ENCODE measurements at places on chromosomes 3 and 15. TPM values are rescaled to one million over a fixed set of nuclear protein-coding genes. Genes with fewer than 3 reads are reported as not detected.

DNA sequence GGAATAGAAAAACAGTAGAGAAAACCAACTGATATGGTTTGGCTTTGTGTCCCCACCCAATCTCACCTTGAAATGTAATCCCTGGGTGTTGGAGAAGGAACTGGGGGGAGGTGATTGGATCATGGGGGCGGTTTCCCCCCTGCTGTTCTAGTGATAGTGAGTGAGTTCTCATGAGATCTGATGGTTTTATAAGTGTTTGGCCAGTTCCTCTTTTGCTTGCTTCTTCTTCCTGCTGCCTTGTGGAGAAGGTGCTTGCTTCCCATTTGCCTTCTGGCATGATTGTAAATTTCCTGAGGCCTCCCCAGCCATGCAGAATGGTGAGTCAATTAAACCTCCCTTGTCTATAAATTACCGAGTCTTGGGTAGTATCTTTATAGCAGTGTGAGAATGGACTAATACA, 48.4 kb downstream of the EOMES start:
- H3K27me3 ChIP-seq, result no peaks in the 10 kb centered on the region
- no peaks in the 10 kb centered on the region for H3K36me3 ChIP-seq
- no peaks in the 10 kb centered on the region for H3K4me1 ChIP-seq
- H3K4me3 ChIP-seq, result no peak overlapping the region

DNA sequence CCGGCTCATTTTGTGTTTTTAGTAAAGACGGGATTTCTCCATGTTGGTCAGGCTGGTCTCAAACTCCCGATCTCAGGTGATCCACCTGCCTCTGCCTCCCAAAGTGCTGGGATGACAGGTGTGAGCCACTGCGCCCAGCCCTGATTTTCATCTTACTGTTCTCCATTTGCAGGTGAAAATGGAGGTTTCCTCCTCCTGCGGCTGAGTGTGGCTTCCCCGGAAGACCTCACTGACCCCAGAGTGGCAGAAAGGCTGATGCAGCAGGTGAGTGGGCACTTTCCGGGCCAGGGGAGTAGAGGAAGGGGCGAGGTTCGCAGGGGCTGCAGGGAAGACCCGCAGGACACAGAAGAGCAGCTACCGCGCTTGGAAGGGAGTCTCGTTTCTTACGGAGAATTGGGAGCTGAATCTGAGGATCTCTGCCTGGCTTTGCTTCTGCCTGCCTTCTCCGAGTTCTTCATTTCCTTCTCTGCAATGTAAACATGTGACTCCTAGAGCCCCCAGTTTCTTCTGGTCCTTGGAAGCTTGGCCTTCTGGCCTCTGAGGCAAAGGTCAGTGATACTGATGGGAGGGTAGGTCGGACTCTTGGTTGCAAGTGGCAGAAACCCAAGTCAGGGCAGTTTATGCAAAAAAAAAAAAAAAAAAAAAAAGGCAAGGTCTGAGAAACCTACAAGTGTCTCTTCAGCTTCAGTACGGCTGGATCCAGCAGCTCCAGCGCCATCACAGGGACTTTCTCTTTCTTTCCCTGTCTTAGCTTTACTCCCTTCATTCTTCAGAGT, 8.9 kb downstream of the MUC20 start:
- H3K27ac ChIP-seq, result no peak overlapping the region
- no peak overlapping the region for H3K4me3 ChIP-seq
- H3K4me1 ChIP-seq, result no peaks in the 10 kb centered on the region
- no peaks in the 10 kb centered on the region for H3K36me3 ChIP-seq
- DNase-seq, result no peak

PRSS50 gene
- 1.1 TPM for polyA plus RNA-seq

DNA sequence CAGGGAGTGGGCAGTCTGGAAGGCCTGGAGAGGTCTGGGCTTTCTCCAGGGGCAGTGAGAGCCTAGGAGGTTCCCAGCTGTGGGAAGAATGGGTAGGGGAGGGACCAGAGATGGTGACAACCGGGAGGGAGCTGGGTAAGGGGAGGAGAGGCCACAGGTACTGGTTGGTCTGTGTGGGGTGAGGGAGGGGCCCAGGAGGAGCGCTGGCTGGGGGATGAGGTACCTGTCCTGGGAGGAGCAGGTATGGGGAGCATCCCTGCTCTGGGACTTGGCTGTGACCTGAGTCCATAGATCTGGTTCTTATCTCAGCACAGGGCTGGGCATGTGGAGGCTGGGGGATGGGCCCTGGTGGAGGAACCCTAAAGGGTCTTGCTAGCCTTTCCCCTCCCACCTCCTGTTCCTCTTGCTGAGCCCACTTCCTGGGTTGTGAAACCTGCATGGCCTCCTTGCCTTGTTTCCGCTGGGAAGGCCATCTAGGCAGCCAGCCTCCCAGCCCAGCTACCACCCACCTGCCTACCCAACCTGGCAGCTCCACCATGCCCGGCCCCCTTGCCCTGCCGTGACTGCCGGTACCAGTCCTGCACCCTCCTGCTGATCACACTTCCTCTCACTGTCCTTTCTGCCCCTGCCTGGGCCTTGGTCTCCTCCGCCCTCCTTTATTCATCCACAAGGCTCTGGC, 11.0 kb downstream of the PRKCD start:
- H3K4me1 ChIP-seq, result peaks cover 3% of the 10 kb centered on the region
- DNase-seq, result no peak
- no peak overlapping the region for H3K27ac ChIP-seq

DNA sequence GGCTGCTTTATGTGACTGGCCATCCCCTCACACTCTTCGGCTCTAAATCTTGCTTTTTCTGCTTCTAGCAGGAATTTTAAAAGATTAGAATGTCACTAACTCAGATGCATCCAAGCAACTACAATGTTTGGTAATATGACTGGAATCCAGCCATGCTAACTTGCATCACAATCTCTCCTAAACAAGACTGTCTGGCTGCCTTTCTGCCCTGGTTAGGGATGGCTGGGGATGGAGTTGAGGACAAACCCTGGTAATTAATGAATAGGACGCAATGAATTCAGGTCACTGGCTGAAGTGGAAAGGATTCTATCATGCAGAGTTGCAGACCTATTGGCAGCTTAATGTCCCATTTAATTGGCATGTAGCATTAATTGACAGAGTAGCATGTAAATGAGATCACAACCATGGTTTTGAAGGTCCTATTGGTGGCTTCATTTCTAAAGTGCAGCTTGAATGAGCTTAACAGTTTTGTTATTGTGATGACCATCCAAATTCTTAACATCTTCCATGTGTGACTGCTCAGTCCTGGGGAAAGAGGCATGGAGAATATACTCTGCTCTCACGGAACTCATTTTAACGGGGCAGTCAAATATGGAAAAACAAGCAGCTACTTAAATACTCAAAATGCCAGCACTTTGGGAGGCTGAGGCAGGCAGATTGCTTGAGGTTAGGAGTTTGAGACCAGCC, 21.7 kb downstream of the NMNAT3 start:
- H3K4me3 ChIP-seq, result no peak overlapping the region
- H3K36me3 ChIP-seq, result no peaks in the 10 kb centered on the region
- H3K27ac ChIP-seq, result no peak overlapping the region
- DNase-seq, result no peak
- no peaks in the 10 kb centered on the region for H3K27me3 ChIP-seq

DNA sequence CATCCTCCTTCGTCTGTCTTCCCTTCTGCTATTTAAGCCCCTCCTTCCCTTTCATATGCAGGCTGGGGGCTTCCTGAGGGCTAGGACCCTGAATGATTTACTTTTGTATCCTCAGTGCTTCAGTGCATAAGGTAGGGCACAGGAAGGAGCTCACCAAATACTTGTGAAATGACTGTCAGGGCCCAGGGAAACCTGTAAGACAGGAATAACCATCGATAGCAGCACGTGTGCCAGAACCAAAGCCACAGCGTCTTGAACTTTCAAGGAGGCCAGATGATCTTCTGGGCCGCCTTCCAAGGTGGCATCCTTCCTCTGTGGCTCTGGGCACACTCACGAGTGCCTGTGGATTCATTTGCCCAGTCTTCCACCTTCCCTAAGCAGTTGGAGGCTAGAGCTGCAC, 3.9 kb downstream of the TMED3 start:
- DNase-seq, result no peak
- H3K27ac ChIP-seq, result no peak overlapping the region
- 0 out of 2 replicates have a peak, but pooled peaks cover 3% of the 10 kb centered on the region for H3K27me3 ChIP-seq
- H3K4me3 ChIP-seq, result no peak overlapping the region

C15orf39 gene
- polyA plus RNA-seq, result 18.9 TPM

HYPK gene
- 5.0 TPM for polyA plus RNA-seq

GRCh38 chr3:11596387-11596786, 47.3 kb downstream of the VGLL4 start:
- no peak overlapping the region for H3K27ac ChIP-seq
- no peak overlapping the region for H3K4me3 ChIP-seq
- no peak for DNase-seq
- H3K4me1 ChIP-seq, result peaks cover 31% of the 10 kb centered on the region

SCG5 gene
- 11.4 TPM for polyA plus RNA-seq

- H3K27me3 ChIP-seq, result no peaks in the 10 kb centered on the region
- H3K27ac ChIP-seq, result no peak overlapping the region
- no peaks in the 10 kb centered on the region for H3K4me1 ChIP-seq
- no peak overlapping the region for H3K4me3 ChIP-seq
- H3K36me3 ChIP-seq, result peaks cover 3% of the 10 kb centered on the region
- DNase-seq, result no peak
These were observed 188.9 kb upstream of the SYNPR start for GRCh38 chr3:63089007-63089750.

SLC22A13 gene
- polyA plus RNA-seq, result 0.06 TPM

CSK gene
- 23.0 TPM for polyA plus RNA-seq

DNA sequence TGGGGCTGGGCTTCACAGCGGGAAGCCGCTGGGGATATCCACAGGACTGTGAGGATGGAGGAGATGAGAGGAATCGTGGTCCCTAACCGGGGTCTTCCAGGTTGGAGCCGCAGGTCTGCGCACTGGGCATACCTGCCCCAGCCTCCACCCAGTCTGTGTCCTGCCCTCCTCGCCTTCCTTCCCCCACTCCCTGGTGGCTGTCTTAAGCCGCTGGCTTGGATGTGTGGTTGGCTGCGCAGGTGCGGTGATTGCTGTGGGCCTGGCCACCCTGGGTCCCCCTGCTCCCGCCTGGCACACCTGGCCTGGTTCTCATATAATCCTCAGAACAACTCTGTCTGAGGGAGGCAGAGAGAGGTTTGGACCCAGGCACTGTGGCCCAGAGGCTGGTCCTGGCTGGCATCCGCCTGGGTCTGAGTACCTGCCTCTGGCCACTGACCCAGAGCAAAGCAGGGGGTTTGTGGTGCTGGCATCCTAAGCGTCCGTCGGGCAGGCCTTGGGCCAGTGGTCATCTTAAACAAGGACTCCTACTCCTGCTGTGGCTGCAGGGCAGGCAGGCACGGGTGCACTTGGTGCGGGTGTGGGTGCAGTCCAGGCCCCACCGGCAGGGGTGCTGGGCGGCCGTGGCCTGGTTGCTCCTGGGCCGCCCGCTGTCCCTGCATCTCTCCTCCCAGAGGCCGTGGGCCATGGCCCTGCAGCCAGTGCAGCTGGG, 18.7 kb downstream of the PLXNA1 start:
- no peaks in the 10 kb centered on the region for H3K36me3 ChIP-seq
- H3K4me3 ChIP-seq, result no peak overlapping the region
- H3K4me1 ChIP-seq, result peaks cover 13% of the 10 kb centered on the region
- peak; percentile 58 for DNase-seq
- 0 out of 2 replicates have a peak overlapping the region, but pooled peaks have one; percentile 55 for H3K27ac ChIP-seq

GRCh38 chr3:72947715-72948490, 48.7 kb upstream of the PPP4R2 start:
- H3K27me3 ChIP-seq, result no peaks in the 10 kb centered on the region
- H3K27ac ChIP-seq, result no peak overlapping the region
- peaks cover 3% of the 10 kb centered on the region for H3K4me1 ChIP-seq
- no peak for DNase-seq
- no peaks in the 10 kb centered on the region for H3K36me3 ChIP-seq

DNA sequence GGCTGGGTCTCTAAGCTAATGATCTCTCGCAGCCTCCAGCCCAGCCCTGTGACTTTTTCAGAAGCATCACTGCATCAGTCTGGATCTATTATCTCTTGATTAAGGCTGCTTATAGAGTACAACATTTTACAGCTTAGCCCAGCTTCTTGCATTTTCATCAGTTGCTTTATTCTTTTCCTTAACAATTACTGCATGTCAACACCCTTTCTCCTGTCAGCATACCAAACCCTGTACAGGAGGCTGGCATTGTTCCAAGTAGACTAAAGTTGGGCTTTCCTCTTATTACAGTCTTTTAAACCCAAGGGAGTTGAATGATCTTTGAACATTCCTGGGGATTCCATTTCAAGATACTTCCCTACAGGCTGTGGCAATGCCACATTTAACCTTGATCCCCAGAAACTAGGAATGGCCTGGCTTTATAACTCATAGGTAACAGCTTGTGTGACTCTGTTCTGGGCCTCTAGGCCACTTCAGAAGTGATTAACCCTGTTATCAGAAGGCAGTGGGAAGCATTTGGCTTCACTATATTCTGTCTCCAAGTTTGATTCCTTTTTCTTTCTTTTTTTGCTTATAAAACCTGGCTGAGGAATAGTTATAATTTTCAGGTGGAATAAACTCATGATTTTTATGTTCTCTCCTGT, 182.9 kb downstream of the KCNMB2 start:
- H3K27ac ChIP-seq, result no peak overlapping the region
- no peak overlapping the region for H3K4me3 ChIP-seq
- no peaks in the 10 kb centered on the region for H3K27me3 ChIP-seq
- H3K4me1 ChIP-seq, result no peaks in the 10 kb centered on the region

CCK gene
- 3.5 TPM for polyA plus RNA-seq

GRCh38 chr15:27638958-27639357, 460.2 kb downstream of the OCA2 start:
- DNase-seq, result no peak
- peaks cover 2% of the 10 kb centered on the region for H3K4me1 ChIP-seq

Data from H1 (cell line).